ENCODE measurements at places on chromosomes 1 and 21. TPM values are rescaled to one million over a fixed set of nuclear protein-coding genes. Genes with fewer than 3 reads are reported as not detected.
A peak's percentile ranks its signal among the peaks of the same experiment; 100 is the strongest.

The TMEM61 gene
- polyA plus RNA-seq = 2.8 TPM

The CFAP141 gene
- polyA plus RNA-seq = not detected

DNA sequence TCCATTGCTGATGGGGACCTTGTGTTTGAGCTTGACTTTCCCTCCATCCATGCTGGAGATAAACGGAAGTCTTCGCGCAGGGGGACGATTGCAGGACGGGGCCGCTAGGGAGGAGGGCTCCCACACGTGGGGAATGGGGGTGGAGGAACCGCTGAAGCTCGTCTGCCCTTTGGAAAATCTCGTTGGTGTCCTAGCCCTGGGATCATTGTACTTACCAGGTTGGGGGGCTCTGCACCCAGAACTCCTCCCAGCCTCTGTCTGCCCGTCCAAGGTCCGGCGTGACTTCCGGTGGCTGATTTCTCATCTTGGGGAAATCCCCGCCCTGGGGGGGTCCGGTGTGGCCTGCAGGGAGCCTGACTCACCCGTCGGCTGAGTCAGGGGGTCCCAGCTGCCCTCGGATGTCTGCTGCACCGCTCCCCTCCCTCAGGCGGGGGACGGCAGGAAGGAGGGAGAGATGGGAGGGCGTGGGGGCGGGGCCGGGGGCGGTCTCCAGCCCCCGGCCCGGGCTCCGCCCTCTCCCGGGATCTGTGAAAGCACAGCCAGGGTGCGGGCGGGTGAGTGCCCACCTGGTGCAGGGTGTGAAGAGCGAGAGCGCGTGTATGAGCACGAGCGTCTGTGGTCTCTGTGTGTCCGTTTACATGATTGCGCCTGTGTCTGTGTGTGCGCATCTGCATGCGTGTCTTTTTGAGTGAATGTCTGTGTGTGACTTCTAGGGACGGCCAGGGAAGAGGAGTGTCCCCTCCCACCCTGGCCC is 35.8 kb downstream of the PIK3CD start:
- no peaks in the 10 kb centered on the region for H3K36me3 ChIP-seq
- peaks cover 12% of the 10 kb centered on the region for H3K4me1 ChIP-seq
- peak overlapping the region; percentile 73 for H3K4me3 ChIP-seq
- DNase-seq = peak; percentile 81
- no peak overlapping the region for H3K27ac ChIP-seq

GRCh38 chr1:30527511-30528140 is 195.8 kb downstream of the MATN1 start:
- no peaks in the 10 kb centered on the region for H3K4me1 ChIP-seq
- H3K36me3 ChIP-seq = no peaks in the 10 kb centered on the region
- H3K27ac ChIP-seq = no peak overlapping the region
- no peak overlapping the region for H3K4me3 ChIP-seq
- peaks cover 3% of the 10 kb centered on the region for H3K27me3 ChIP-seq
- no peak for DNase-seq

DNA sequence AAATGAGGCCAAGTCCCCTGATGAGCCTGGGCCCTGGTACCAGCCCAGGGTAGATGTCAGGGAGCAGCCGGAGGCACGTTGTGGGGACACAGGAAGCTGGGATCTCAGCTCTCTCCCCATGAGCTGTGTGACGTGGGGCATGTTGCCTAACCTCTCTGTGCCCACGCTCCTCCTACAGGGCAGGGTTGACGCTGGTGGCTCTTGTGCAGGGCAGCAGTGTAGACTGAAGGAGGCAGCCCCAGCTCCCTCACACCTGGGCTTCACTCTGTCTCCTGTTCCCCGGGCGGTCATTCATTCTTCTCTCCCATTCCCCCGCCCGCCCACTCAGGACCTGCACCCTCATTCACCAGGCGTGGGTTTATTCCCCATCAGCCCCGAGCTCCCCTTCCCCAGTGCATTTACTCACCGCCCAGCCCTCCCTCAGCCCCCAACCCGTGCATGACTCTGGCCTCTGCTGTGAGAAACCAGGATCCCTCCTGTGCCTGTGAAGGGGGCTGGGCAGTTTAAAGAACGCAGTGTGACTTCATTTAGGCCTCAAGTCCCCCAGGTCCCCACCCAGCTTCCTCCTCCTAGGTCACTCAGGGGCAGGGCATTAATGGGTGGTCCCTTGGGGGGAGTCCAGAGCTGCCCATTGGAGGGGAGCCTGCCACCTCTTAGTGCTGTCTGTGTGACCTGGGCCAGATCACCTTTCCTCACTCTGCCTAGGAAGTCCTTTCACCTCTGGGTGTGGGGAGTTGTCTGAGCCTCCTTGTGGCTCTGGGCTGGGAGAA is 285.7 kb downstream of the PTPRU start:
- no peak for DNase-seq
- no peaks in the 10 kb centered on the region for H3K4me1 ChIP-seq
- H3K27ac ChIP-seq = no peak overlapping the region
- peaks cover 3% of the 10 kb centered on the region for H3K27me3 ChIP-seq
- no peaks in the 10 kb centered on the region for H3K36me3 ChIP-seq
- no peak overlapping the region for H3K4me3 ChIP-seq

The CYYR1 gene
- 6.4 TPM for polyA plus RNA-seq

DNA sequence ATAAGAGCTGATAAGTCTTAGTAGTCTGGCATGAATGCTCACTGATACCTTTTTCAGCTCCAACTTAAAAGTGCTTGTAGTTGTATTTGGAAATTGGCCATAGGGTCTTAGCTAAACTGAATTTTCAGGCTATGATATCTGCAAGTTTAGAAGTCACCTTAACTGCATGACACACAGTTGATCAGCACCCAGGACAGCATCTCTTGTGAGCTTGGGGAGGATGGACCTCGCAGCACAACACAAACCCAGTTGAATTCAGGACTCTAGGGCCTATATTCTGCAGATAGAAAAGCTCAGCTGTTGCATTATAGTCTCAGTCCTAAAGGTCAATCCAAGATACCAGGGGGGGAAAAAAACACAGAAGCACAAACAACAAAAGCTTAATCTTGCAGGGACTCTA is 394.3 kb downstream of the KCNH1 start:
- no peak for DNase-seq
- no peaks in the 10 kb centered on the region for H3K4me1 ChIP-seq
- no peaks in the 10 kb centered on the region for H3K27me3 ChIP-seq
- H3K36me3 ChIP-seq = no peaks in the 10 kb centered on the region
- H3K4me3 ChIP-seq = no peak overlapping the region
- H3K27ac ChIP-seq = no peak overlapping the region

- peaks cover 51% of the 10 kb centered on the region for H3K36me3 ChIP-seq
- H3K4me3 ChIP-seq = no peak overlapping the region
- no peaks in the 10 kb centered on the region for H3K27me3 ChIP-seq
- H3K27ac ChIP-seq = no peak overlapping the region
- peaks cover 25% of the 10 kb centered on the region for H3K4me1 ChIP-seq
These were observed 13.6 kb downstream of the LRRC42 start for GRCh38 chr1:53959664-53960250.

DNA sequence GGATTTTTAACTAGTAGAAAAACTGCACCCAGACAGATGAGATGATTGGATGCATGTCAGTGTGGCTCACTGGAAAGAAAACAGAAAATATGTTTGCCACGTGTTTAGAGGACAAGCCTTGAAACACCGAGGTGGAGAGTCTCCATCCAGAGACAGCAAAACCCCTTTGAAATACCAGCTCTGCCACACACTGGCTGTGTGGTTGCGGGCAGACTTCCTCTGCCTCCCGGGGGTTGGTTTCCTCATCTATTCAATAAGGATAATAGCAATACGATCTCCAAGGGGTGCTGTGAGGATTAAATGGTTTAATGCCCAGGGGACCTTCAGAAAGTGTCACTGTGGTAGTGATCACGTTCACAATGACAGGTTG is 67.2 kb upstream of the PARP1 start:
- peaks cover 72% of the 10 kb centered on the region for H3K27me3 ChIP-seq
- no peak for DNase-seq
- peaks cover 9% of the 10 kb centered on the region for H3K4me1 ChIP-seq
- H3K36me3 ChIP-seq = no peaks in the 10 kb centered on the region

The C1QB gene
- polyA plus RNA-seq = 73.0 TPM

The NBPF6 gene
- not detected for polyA plus RNA-seq

- H3K27ac ChIP-seq = no peak overlapping the region
- H3K4me1 ChIP-seq = peaks cover 4% of the 10 kb centered on the region
- H3K4me3 ChIP-seq = no peak overlapping the region
- H3K27me3 ChIP-seq = no peaks in the 10 kb centered on the region
- no peak for DNase-seq
- peaks cover 16% of the 10 kb centered on the region for H3K36me3 ChIP-seq
These were observed 54.2 kb downstream of the NRIP1 start for GRCh38 chr21:15010645-15011044.

GRCh38 chr1:21811875-21812305 is at the start of gene LDLRAD2:
LDLRAD2 (plus strand) TSS chr1:21812265; CDS start chr1:21812452, 187 bp downstream.
- H3K27me3 ChIP-seq = no peaks in the 10 kb centered on the region
- no peaks in the 10 kb centered on the region for H3K36me3 ChIP-seq
- DNase-seq = no peak
- H3K27ac ChIP-seq = no peak within 1 kb of the TSS
- H3K4me3 ChIP-seq = no peak within 1 kb of the TSS

DNA sequence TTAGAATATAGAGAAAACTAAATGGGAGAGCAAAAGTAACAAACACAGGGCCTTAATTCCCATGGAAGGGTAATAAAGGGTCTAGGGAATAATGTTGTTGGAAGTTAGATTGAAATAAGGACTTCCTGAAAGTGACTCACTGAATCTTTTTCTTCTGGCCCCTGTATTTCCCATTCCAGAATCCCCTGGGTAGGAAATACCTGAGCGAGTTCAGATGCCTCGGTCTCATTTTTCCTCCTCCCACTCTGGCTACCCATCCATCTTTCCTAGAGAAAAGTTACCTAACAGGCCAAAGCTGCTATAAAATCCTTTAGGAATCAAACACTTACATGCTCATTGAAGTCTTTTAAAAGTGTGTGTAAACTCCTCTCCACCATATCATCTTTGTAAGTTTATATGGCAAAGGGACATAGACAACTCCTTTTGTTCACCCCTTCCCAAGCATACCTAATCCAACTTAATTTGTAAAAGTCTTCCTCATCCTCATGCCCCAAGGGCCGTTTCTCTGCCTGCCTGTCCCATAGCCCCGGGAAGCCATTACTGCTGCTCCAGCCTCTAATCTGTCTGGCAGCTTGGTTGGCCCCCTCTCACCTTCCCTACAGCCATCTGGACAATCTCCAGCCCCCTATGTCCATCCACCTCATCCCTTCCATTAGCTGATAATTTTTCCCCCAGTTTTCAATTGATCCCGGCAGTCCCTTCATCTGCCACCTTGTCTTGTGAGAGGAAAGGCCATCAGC is 3.3 kb upstream of the MEF2D start:
- H3K27me3 ChIP-seq = no peaks in the 10 kb centered on the region
- no peak for DNase-seq
- peak overlapping the region; percentile 88 for H3K27ac ChIP-seq

DNA sequence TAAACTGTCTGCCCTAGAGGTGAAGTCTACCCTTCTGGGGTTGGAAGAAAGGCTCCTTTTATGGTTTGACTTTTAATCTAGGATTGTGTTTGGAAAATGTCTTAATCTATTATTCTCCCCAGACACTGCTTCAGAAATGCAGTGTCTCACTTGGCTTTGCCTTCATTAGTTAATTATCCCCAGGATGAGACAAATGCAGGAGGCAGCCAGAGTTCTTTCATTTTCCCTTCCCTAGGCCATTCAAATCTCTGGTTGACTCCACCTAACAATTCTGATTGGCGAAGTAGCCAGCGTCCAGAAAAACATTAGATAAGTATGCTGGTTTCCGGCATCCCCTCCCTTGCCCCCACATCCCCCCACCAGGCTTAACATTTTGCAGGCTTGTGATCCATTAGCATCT is 325.8 kb upstream of the PBX1 start:
- no peaks in the 10 kb centered on the region for H3K4me1 ChIP-seq
- H3K36me3 ChIP-seq = no peaks in the 10 kb centered on the region
- H3K27ac ChIP-seq = no peak overlapping the region
- H3K27me3 ChIP-seq = no peaks in the 10 kb centered on the region
- DNase-seq = no peak
- no peak overlapping the region for H3K4me3 ChIP-seq

DNA sequence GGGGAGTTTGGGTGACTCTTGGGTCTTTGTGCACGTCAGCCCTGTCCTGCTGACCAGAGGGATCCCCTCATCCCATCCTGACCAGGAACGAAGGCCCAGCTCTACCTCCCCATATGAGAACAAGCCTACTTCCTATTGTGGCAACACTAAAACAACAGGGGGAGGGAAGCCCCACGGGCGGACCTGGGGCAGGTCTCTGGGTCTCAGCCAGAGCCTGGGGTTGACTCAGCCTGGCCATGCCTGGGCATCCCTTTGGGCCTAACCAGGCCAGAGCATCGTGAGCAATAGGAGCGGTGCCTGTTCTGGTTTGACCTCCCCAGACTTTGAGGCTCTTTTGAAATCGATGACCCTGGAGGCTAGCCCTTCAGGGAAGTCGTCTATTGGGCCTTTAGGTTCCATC is 16.8 kb downstream of the RPS6KA1 start:
- H3K27me3 ChIP-seq = no peaks in the 10 kb centered on the region
- no peak for DNase-seq
- peaks cover 58% of the 10 kb centered on the region for H3K36me3 ChIP-seq
- H3K4me1 ChIP-seq = no peaks in the 10 kb centered on the region
- H3K4me3 ChIP-seq = no peak overlapping the region

The INKA2 gene
- polyA plus RNA-seq = 4.2 TPM

GRCh38 chr1:184825571-184825970 is 70.9 kb upstream of the EDEM3 start:
- no peak overlapping the region for H3K27ac ChIP-seq
- H3K4me1 ChIP-seq = no peaks in the 10 kb centered on the region
- H3K4me3 ChIP-seq = no peak overlapping the region
- DNase-seq = no peak
- H3K27me3 ChIP-seq = no peaks in the 10 kb centered on the region

DNA sequence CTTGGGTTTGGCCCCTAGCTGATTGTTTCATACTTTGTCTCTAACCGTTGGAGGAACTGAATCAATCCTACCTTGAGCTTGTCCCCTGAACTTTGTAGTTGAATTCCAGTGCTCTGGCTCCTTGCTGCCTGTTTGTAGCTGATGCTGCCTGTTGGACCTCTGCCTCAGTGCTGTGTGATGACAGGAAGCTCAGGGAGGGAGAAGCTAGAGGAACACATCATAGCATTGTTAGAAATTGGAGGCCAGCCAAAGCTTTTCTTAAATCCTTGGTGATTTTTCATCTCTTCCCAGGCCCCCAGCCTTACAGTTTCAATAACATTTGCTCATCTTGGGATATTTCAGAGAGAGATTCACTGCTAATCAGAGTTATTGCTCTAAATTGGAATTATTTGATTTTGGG is 34.0 kb downstream of the MACF1 start:
- no peak overlapping the region for H3K27ac ChIP-seq
- H3K36me3 ChIP-seq = peaks cover 2% of the 10 kb centered on the region
- H3K27me3 ChIP-seq = no peaks in the 10 kb centered on the region
- H3K4me1 ChIP-seq = no peaks in the 10 kb centered on the region
- no peak for DNase-seq
- H3K4me3 ChIP-seq = no peak overlapping the region

DNA sequence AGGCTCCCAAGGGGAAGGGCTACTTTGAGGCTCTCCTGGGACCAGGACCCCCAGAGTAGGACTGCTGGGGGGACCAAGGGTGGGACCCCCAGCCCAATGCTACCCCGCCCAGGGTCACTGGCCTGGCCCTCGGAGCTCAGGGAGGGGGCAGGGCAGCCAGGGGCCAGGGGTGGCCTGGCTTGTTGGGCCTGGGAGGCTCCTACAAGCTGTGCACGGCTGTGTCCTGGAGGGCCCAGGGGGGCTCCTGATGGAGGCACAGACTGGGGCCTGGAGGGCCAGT is 2.2 kb downstream of the HES4 start:
- no peak overlapping the region for H3K4me3 ChIP-seq
- H3K36me3 ChIP-seq = no peaks in the 10 kb centered on the region
- H3K27me3 ChIP-seq = peaks cover 57% of the 10 kb centered on the region
- H3K4me1 ChIP-seq = peaks cover 16% of the 10 kb centered on the region
- H3K27ac ChIP-seq = no peak overlapping the region
- DNase-seq = no peak
